ENCODE measurements at places on chromosomes 6 and 20. TPM values are rescaled to one million over a fixed set of nuclear protein-coding genes. Genes with fewer than 3 reads are reported as not detected.

The RALGAPB gene
- 6.7 TPM for polyA plus RNA-seq

DNA sequence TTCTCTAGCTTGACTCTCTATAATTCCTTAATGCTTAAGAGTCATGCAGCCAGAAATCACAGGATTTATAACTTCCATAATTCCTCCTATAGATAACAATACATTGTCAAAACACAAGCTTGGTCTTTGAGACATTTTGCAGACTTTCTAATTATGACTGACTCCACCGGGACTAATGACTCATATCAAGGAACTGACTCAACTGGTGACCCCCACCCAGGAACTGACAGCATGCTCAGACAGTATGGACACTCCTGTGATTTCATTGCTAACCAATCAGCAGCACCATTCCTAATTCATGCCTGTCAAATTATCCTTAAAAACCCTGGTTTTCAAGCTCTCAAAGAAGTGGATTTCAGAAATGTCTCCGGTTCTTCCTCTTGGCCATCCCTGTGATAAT lies 670.5 kb upstream of the IMPG1 start:
- no peak for DNase-seq

- DNase-seq, result no peak
Measured at GRCh38 chr6:159097256-159097655, 52.5 kb upstream of the TAGAP start.

- no peak for DNase-seq
Measured at GRCh38 chr20:38158701-38159351, 6.2 kb downstream of the TGM2 start.

Data from stomach (tissue), 19 donors.